ENCODE measurements at places on chromosomes 2 and 18.

GRCh38 chr2:70785137-70785911 lies 5.1 kb downstream of the FIGLA start:
- no peak for DNase-seq

GRCh38 chr2:29241341-29241740 lies 126.1 kb downstream of the CLIP4 start:
- no peak for DNase-seq

DNA sequence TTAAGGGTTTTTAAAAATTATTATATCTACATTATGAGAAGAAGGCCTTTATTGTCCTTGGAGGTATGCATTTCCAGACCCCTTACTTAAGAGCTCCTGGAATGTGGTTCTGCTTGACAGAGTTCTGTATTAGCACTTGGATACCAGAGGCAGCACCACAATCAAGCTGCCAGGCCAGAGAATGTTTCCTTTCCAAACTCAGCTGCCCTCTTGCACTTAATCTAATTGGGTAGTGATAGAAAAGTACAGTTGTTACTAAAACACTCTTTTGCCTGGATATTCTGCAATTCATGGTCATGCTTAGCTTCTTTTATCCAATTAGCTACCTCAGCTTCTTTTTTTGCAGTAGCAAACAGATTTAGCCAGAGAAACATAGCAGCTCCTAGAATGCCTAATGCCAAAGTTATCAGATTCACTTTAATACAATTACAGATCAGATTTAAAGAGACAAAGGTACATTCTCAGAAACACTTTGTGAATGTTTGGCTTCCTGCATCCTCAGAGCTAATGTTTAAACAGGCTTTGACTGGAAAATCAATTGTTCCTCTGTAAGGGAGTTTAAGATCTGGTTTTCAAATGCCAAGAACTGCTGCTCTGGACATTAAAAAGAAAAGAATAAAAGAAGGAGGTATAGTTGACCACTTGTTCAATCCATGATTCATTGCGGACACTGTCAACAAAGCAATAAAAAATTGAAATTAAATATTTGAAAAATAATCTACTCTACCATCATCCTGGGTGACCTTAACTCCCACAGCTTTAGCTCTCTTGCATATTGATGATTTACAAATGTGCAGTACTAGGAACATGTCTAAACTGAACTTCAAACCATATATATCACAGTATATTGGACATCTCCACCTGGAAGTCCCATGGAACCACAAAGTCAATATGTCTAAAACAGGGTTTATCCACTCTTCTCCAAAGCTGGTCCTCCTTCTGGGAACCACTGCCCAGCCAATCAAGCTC lies 12.8 kb downstream of the NOSTRIN start:
- DNase-seq = peak; percentile 42

DNA sequence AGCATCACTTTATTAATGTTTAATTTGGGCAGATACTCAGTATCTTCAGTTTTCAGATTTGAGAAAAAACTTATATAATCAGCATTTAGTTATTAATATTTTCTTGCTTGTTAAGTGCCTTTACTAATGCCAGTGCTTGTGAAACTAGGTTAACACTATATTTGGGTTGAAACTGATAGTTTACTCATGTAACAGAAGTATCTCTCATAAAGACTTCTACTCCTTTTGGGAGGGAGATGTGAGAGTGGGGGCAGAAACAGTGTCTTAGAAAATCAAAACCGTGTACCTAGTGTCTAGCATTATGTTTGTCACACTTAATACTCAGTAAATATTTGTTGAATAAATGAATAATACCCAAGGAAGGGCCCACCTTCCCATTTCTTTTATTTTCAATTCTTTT lies 129.5 kb downstream of the MSTN start:
- no peak for DNase-seq

DNA sequence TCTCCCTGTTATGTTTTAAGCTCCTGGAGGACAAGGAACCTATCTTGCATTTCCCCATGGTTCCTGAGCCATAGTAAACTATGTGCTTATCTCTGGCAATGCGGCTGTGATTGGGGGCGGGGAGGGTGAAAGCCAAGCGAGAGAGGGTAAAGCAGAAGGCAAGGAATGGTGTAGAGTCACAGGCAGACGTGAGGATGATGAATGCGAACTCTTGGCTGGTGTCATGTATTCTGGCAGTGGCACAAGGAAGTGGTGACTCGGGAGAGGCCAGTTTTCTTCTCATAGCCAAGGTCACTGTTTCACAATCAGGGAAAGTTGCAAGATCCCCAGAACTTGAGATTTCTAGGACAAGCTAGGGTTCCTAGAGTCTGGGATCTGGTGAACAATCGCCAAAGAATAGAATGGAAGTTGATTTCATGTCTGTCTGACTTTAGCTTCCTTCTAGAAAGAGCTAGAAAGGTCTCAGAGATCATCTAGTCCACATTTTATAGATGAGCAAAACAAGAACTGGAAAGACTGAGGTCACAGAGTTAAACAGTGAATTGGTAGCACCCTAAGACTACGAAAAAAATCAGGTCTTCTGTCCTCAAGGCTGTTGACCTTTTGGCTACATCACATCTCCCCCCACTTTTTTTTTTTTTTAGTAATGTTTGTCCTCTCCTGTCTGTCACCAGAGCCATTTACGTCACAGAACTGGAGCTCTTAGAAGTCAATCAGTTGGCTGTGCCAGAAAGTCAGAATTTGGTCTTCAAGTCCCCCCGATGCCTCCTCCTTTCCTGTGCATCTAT lies 137.0 kb downstream of the BCL11A start:
- DNase-seq = peak; percentile 41

DNA sequence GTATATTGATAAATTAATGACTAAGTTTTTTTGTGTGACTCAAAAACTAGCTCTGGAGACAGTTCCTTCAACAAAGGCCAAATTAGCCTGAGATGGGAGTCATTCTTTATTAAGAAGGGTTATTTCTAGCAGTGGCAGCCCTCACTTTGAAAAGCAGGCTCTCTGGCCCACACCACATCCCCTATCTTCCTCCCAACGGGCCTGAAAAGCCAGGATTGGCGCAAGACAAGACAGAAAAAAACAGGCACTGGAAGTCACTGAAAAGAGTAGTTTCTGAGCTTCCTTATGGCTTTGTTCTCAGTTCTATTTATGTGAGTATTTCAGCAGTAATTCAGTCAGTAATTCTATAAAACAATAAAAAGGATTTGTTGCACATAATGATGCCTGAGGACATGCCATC lies 149.0 kb downstream of the LAMA3 start:
- DNase-seq = no peak

- no peak for DNase-seq
Measured at GRCh38 chr2:230644356-230644935, 68.2 kb upstream of the CAB39 start.

- DNase-seq = no peak
Measured at GRCh38 chr2:39975476-39976020, 196.5 kb upstream of the THUMPD2 start.

GRCh38 chr18:41818381-41819355 lies 136.4 kb upstream of the PIK3C3 start:
- no peak for DNase-seq

GRCh38 chr2:215765729-215766360 lies 247.5 kb downstream of the MREG start:
- peak; percentile 68 for DNase-seq

DNA sequence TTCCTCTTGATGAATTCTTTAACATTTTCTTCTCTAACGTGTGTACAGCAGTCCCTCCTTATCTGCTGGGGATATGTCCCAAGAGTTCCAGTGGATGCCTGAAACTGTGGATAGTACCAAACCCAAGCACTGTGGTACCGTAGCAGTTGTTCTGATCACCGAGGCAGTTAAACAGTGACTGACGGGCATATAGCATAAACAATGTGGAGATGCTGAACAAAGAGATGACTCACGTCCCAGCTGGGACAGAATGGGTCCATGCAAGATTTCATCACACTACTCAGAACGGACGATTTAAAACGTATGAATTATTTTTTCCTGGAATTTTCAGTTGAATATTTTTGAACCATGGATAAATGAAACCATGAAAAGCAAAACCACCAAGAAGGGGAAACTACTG lies 54.5 kb upstream of the SPAG16 start:
- DNase-seq = peak; percentile 64

- no peak for DNase-seq
Measured at GRCh38 chr18:63083555-63083954, 236.0 kb downstream of the BCL2 start.

GRCh38 chr2:88212251-88212790 lies 42.2 kb downstream of the THNSL2 start:
- DNase-seq = peak; percentile 40

GRCh38 chr18:70377857-70378701 lies 89.2 kb downstream of the SOCS6 start:
- DNase-seq = no peak

DNA sequence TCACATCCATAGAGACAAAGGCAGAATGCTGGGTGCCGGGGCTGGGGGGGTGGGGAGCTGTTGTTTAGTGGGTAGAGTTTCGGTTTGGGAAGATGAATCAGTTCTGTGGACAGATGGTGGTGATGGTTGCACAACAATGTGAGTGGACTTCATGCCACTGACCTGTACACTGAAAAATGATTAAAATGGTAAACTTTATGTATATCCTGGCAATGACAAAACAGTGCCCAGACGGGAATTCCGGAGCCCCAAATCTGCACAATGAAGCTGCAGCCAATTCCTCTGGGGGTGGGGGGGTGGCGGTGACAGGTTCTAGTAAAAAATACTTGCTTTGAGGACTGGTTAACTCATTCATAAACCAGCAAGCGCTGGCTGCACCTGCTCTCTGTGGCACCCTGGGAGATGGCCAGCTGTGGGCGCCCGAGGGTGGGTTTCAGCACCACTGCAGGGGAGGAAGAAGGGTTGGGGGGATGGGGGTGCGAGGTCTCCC lies 81.8 kb upstream of the HPCAL1 start:
- DNase-seq = peak; percentile 63

DNA sequence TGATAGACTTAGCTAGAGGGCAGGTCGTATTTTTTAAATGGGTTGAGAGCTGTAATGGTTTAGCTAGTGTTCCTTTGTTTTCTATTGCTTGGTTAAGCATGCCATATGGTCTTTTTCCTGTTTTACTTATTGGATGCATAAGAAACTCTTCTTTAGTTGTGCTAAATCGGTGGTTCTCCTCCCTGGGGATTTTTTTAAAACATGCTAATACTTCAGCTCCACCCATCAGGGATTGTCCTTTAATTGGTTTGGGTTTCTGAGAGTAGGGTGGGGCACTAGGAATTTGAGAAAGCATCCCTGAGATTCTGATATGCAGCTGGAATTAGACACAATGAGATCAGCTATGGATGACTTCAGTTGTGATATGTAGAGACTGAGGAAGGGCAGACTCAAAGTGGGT lies 497.2 kb downstream of the THSD7B start:
- peak; percentile 14 for DNase-seq

- peak; percentile 7 for DNase-seq
Measured at GRCh38 chr2:138722316-138722715, 57.9 kb downstream of the NXPH2 start.

DNA sequence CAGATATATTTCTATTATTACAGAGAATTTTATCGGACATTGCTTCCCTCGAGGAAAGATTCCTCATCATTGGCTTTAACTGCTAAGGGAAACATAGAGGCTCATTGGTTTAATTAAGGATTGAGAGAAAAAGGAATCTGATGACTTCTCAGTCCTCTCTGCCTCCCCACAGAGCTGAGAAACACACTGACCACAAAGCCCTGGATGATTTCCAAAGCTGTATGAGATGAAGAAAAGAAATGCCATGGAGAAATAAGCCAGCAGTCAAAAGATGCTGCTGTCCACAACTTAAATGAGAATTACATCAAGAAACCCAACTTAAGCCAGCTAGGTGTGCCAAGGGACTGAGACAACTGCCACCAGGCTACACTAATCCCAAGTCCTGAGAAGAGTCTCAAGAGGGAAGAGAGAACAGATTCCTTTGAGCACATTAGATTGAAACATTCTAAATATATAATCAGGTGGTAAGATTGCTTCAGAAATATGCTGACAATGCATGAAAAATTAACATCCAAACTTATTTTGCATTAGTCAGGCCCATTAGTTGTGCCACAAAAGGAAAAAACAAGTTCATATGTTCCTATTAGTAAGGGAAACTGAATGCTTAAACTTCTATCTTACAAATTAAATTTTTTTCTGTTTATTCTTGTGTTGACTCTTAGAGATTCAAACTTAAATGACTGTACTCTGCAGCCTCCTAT lies 308.1 kb upstream of the CYRIA start:
- peak; percentile 65 for DNase-seq

- no peak for DNase-seq
Measured at GRCh38 chr2:241048149-241048948, 49.9 kb downstream of the SNED1 start.

- DNase-seq = no peak
Measured at GRCh38 chr18:76370686-76371085, 124.4 kb downstream of the ZNF516 start.

GRCh38 chr2:99424371-99424770 lies 65.4 kb downstream of the REV1 start:
- no peak for DNase-seq

GRCh38 chr2:128500138-128500800 lies 181.6 kb upstream of the HS6ST1 start:
- DNase-seq = no peak

DNA sequence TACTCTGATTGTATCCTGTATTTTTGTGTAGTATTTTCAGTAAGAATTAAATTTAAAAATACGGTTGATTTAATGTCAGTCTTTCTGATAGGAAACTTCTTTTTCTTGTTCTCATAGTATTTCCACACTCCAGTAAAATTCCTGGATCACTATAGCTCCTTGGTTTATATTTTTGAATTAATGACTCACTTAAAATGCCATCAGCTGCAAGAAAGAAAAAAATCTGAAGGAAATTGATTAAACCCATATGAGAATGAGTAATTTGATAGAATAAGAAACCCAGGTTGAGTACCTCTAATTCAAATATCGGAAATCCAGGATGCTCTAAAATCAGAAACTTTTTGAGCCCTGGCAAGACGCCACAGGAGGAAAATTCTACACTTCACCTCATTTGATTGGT lies 186.8 kb upstream of the RND3 start:
- DNase-seq = peak; percentile 60

- DNase-seq = no peak
Measured at GRCh38 chr2:58532641-58533040, 291.5 kb upstream of the FANCL start.

DNA sequence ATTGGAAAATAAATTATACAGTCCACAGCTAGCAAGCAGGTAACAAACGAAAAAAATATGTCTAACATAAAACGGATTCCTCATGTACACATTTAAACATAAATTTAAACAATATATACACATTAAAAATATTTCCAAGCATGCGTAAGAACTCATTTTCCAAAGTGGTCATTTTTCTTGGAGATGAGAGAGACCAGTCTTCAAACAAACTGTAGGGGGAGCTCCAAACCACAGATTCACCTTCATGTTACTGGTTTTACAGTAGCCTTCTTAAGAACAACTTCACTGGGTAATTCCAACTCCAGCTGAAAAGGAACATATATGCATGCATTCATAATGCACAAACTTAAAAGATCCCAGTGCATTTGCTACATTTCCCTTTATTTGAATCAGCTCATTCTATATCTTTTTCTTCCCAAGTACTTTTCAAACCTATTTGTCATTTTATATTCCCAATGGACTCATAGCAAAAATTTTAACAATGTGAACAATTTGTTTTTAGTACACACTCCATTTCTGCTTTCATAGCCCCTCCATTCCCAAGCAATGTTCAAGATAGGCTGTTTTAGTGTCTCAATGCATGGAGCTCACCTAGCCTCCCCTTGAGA lies 4.7 kb upstream of the STAMBP start:
- DNase-seq = peak; percentile 91
